Stimulated activated CD8-positive, alpha-beta memory T cell treated with anti-CD3 and anti-CD28 coated beads, Interleukin-4, amount 100 ng/mL, for 4 hours (primary cell): ENCODE measurements at places on chromosomes 12 and 14.

- no peak for DNase-seq
Observed at GRCh38 chr14:61471297-61472005, 150.1 kb downstream of the PRKCH start.

DNA sequence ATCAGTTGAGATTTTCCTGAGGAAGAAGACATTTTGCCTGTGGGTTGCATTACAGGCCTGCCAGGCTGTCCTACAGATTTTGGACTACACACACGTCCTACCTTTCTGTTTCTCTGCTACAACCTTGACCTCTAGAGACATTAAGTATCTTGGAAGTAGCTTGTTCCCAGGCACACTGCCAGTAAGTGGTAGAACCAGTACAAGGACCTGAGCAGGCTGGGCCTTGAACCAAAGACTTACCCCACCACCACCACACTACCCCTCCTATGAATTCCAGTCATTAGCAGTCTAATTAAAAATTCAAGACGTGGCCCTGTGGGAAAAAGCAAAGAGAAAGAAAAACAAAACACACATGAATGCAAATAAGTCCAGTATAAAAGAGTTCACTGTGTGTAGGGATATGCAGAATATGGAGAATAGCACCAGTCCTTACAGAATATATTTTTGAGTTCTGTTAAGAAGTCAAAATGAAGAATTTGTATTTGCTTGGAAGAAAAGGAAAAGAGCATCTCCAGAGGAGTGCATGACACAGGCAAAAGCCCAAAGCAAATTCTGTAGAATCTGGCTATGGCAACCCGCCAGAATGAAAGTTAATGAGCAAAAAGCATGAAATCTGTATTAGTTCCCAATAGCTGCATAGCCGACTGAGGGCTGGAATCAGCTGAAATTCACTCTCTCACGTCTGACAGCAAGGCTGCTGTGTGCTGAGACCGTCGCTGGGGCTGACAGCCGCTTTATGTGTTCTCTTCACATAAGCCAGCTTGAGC is 74.3 kb upstream of the ST8SIA1 start:
- DNase-seq: no peak

DNA sequence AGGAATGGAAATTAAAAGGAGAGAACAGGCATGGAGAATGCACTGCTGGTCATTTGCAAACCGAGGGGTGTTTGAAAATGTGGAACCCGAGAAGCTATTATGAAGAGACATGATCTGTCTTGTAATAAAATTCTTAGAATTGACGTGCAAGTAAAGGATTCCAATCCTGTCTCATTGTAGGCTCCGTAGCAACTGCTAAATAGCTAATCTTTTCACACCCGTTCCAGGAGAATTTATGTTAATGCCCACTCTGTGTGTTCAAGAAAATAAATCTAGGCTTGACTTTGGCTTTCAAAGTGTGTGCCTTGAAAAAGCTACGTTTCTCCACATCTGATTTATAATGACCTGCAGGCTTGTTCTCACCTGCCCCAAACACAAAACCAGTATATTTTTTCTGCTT is 380.9 kb downstream of the GLT1D1 start:
- no peak for DNase-seq

DNA sequence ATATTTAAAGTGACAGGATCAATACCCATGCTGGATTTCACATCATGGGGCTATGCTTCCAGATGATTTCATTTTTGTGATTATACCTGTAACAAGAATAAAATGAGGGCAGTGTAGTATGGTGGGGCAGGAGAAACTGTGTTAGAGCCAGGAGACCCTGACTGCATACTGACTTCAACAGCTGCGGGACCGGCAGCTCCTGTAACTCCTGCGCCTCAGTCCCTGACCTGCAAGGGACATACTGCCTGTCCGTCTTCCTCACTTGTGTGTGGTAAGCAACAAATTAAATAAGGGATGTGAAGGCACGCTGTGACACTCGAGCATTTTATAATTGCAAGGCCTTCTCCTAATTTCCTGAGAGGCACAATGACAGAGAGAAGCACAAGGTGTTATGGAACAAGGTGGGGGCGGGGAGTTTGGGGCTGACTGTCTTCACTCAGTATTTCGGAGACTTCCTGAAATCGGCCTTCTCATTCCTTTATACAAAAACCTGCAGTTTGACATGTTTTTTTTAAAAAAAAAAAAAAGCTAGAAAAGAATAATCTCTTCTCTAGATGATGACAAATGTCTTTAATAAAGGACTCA is 164.2 kb downstream of the TTC7B start:
- DNase-seq: no peak

- no peak for DNase-seq
Observed at GRCh38 chr14:30779210-30779609, 95.1 kb upstream of the COCH start.

DNA sequence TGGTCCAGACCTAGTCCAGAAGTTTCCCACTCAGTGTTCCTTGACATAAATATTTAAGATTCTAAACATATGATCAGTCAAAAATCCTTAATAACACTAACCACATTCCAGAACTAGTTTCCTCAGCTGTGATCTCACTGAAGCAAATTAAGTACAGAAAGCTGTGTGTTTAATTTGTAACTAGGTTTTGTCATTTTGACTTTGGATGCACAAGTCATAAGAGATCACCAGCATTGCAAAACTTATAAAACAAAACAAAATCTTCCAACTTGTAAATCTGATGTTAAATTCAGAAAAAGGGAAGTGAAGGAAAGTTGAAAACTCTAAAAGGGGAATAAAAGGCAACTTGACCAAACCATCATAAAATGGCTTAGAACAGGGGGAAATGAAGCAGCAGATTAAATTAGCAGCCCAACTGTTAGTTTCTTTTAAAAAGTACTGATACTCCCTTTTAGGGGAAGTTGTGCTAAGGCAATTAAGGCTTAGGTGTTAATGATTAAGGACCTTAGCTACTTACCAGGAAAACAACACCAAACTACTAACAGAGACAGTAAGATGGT is 56.6 kb downstream of the SH2B3 start:
- DNase-seq: no peak

- DNase-seq: peak; percentile 4
Observed at GRCh38 chr12:22443379-22444316, 100.7 kb downstream of the C2CD5 start.

DNA sequence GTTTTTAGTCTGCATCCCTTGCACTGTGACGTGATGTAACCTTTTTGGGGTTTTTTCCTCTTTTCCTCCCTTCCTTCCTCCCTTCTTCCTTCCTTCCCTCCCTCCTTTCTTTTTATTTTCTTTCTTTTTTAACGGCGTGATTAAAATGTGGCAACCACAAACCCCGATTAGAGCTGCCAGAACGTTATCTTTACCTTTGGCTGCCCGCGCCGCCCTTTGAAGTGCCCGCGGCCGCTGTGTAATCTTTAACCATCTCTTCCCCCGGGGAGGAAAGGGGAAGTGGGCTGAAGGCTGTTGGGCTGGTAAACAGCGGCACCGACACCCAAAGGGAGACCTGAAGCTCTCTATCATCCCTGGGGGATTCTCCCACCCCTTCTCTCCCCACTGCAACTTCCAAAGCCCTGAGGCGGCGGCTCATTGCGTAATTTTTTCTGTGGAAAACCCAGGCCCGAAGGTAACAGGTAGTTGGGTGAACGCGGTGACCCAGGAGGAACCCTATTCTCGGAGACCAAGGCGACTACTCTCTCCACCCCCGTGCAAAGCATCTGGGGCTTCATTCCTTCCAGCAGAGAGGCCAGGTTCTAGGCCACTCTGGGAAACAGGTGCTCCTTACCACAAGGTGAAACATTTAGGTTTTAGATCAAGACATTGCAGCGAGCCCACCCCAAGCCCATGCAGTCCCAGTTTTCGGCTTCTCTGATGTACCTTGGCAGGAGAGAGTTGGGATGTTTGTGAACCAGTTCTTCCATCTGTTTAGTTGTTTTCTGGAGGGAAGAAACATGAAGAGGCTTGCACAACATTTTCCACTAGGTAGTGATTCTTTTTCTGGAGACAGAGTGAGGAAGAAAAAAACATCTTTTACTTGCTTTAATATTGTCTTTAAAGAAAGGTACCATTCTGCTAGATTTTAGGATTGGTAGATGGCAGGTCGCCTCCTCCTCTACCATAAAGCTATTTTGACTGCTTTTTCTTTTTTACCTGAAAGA is 1.5 kb downstream of the LGR5 start:
- no peak for DNase-seq

DNA sequence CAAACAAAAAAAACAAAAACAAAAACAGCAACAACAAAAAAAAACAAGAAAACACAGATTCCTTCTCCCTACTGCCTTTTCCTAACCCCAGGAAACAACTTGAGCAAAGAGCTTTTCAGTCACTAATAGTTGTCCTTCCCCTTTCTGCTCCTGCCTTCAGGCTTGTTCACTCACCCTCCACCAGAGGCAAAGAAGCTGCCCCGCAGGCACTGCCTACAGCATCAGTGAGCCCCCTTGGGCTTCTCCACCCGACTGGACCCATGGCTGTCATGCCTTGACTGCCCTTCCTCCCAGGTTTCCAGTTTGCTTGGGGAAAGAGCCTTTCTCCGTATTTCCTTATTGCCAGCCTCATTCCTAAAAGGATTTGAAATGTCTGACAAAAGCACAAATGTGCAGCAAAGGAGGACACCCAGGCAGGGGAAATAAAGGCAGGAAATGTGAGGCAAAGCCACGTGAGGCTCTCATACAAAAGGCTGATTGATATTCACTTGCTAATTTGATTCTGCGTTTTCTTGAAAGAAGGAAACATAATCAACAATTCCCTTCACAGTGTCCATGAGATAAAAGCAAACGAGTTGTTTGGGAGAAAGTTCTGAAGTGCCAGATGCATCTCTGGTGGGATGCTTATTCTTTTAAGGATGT is 85.7 kb downstream of the GPATCH2L start:
- DNase-seq: no peak

DNA sequence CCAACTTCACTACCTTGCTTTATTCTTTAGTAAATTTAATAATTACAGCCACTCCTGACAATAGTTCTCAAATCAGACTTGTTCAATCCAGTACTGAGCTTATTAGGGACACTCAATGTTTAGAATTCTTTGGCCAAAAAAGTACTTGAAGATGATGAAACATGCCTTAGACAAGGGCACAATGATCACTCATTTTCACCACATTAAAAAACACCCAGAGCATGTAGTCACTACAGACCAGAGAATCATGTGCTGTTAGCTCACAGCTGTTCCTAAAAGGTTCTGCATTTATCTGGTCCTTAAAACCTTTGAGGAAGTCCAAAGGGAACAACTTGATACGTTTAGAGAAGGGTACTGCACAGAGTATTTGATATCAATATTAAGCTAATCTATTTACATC is 98.7 kb downstream of the INSM2 start:
- DNase-seq: no peak

GRCh38 chr12:53466640-53467039 is 14.7 kb downstream of the PCBP2 start:
- DNase-seq: no peak

- DNase-seq: no peak
Observed at GRCh38 chr14:51954031-51954430, 35.3 kb upstream of the RTRAF start.

DNA sequence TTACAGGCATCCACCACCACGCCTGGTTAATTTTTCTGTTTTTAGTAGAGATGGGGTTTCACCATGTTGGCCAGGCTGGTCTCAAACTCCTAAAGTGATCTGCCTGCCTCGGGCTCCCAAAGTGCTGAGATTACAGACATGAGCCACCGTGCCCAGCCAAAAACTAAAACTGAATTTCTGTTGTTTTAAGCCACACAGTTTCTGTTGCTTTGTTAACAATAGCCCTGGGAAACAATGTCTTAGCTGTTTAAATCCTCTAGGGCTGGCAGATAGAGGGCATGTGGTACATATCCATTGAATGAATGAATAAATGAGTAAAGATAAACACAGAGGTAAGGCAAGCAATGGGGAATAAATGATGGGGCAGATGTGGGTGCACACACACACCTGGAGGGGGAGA is 8.0 kb upstream of the EIF5 start:
- DNase-seq: no peak

- DNase-seq: no peak
Observed at GRCh38 chr12:132021965-132022364, 72.2 kb downstream of the EP400 start.

- DNase-seq: no peak
Observed at GRCh38 chr12:8813572-8814357, 8.7 kb upstream of the A2ML1 start.

DNA sequence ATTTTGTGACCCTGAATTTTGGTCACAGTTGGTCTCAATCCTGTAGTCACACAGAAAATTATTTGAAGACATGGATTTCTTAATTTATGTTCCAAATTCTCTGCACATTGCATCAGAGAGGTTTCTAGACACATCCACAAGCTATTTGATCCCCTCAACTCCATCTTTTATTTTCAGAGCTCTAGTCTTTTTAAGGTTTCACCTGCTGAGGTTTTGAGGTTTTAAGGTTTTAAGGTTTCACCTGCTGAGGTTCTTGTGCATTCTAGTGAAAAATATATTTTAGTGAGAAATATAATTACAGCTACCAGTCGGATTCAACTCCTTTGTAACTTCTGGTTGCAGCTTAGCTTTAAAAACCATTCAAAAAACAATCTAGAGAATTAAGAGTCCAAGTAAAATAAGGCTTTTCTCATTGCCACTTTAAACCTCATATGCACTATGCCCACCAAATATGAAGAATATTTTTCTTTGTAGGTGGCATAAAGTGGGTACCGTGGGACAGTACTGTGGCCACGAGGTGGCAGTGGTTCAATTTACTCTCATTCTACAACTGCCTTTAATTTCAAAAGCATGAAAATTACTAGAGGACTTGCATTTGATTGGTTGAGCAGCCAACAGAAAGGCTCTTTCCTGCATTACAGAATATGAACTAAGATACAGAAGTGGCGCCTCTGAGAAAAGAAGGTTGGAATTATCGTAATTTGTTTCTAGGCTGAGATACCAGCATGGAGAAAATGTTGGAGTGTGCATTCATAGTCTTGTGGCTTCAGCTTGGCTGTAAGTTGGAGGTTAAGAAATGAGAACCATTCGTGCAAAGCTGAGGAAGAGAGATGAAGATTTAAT is 366.5 kb upstream of the OR4E1 start:
- DNase-seq: no peak

GRCh38 chr12:101181776-101182175 is 28.3 kb downstream of the SLC5A8 start:
- no peak for DNase-seq

- no peak for DNase-seq
Observed at GRCh38 chr14:83096092-83096491, 1562.4 kb upstream of the SEL1L start.

DNA sequence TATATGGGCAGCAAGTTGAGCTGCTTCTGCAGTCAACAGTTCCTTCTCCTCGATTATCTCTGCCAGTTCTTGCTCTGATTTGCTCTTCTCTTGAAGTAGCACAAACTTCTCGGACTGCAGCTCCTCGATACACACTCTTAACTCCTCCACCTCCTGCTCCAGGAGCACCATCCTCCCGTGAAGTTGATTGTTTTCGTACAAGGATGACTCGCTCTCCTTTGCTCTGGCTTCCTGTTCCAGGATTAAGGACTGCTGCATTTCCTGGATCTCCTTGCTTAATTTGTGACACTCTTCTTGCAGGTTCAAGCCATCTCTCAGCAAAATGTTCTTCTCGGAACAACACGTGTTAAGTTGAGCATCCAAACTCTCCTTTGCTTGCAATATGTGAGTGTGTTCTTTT is 56.2 kb upstream of the VPS33A start:
- DNase-seq: no peak
